ENCODE measurements at places on chromosomes 5 and 9.

- no peak overlapping the region for H3K27ac ChIP-seq
- no peaks in the 10 kb centered on the region for H3K4me1 ChIP-seq
- DNase-seq: no peak
- no peak overlapping the region for H3K4me3 ChIP-seq
These were observed 14.5 kb downstream of the EDIL3 start for GRCh38 chr5:84370176-84370575.

DNA sequence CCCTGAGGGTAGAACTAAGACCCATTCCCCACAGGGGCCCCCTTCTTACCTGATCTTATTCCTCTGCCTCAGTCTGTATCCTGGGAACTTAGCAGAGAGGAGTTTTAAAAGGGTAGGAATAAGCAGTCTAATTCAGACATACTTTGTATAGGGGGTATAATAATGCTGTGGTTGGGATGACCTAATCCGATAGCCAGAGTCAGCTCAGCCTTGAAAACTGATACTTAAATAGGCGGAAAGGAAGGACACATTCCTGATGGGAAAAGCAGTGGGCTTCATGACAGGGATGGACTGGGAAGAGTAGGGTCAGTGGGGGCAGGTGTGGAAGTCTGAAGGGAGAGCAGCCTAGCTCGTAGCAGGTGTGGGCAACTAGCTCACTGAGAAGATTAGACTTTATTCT is 52.2 kb upstream of the TESK1 start:
- no peaks in the 10 kb centered on the region for H3K27me3 ChIP-seq
- H3K4me1 ChIP-seq: peaks cover 27% of the 10 kb centered on the region
- no peak overlapping the region for H3K4me3 ChIP-seq
- H3K36me3 ChIP-seq: peaks cover 3% of the 10 kb centered on the region
- DNase-seq: no peak

DNA sequence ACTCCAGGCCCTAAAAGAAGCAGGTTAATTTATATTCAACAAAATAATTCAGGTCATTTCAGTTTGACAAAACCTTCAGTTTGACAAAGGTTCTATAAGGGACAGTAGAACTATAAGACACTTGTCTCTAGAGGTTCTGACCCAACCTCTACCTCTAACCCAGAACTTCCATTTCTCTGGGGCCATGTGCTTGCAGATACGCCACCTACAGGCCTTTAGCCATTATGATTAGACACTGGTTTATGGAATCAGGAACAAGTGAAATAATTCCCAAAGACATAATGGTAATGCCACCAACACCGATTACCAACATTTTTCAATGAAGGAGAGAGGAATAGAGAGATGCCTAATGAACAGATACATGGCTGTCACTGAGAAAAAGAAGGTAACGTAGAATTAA is 733.9 kb downstream of the PRELID2 start:
- no peaks in the 10 kb centered on the region for H3K27me3 ChIP-seq
- H3K27ac ChIP-seq: no peak overlapping the region
- no peaks in the 10 kb centered on the region for H3K36me3 ChIP-seq
- no peaks in the 10 kb centered on the region for H3K4me1 ChIP-seq
- no peak overlapping the region for H3K4me3 ChIP-seq
- DNase-seq: no peak

DNA sequence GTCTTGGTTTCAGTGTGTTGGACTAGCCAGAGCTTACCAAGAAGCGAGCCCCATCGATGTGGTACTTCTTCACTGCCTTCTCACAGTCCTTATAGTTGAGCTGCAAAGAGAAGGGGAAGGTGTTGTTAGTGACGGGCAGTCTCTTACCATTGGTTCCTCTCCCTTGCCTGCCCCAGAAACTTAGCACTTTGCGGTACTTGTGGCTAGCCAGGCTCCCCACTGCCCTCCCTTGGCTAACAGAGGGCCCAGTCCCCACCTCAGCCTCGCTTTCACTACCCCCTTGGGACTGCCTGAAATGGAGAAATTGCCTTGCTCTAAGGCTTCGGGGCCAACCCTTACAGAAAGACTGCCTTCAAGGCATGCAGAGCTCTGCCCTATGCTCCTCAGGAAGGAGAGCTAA is 4.3 kb downstream of the LCP2 start:
- H3K4me3 ChIP-seq: no peak overlapping the region
- H3K27me3 ChIP-seq: no peaks in the 10 kb centered on the region
- no peak for DNase-seq
- H3K36me3 ChIP-seq: no peaks in the 10 kb centered on the region

DNA sequence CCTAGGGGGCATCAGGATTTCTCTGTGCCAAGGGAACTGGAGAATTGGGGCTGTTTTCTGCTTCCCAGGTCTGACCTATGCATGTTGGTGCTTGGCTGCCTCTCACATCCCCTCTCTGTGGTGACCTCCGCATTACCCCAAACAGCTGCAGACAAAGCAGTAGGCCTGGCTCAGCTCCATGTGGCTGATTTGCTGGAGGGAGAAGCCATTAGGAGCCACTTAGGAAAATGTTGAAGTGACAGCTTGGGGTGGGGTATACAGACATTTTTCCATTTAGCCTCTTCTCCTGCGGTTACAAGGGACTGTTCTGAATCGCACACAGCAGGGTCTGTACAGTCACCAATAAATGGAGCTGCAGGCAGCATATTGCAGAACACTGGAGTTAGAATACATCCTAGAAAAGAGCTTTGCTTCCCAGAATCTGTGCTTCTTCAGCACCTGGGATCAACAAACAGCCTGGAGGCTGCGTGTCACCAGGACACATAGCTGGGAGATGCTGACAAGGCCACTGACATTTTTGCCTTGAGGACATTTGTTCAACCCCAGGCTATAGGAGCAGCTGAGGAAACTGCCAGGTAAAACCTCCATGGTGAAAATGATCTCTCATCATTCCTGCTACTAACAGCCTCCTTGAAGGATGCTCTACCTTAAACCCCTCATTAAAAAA is 335.3 kb downstream of the DIRAS2 start:
- H3K36me3 ChIP-seq: no peaks in the 10 kb centered on the region
- no peak overlapping the region for H3K27ac ChIP-seq
- DNase-seq: no peak
- H3K4me3 ChIP-seq: no peak overlapping the region
- no peaks in the 10 kb centered on the region for H3K4me1 ChIP-seq

DNA sequence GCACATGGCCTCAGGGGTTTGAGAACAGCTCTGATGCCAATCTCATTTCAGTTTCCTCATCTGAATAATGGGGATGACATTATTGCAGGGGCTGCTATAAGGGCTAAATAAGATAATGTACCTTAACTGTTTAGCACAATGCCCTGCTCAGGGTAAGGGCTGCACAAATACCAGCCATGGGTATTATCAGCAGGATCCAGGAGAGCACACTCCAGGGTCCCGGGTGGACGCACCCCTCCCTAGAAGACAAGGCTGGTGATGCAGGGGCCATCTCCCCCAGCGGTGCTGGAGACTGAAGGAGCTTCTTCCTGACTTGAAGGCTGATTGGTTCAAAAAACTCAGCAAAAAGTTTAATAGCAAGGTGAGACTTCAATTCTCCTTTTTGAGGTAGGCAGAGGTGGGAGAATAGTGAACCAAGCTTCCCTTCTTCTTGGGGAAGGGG is 2.7 kb upstream of the CXXC5 start:
- H3K4me3 ChIP-seq: no peak overlapping the region
- H3K36me3 ChIP-seq: no peaks in the 10 kb centered on the region
- H3K27ac ChIP-seq: no peak overlapping the region

DNA sequence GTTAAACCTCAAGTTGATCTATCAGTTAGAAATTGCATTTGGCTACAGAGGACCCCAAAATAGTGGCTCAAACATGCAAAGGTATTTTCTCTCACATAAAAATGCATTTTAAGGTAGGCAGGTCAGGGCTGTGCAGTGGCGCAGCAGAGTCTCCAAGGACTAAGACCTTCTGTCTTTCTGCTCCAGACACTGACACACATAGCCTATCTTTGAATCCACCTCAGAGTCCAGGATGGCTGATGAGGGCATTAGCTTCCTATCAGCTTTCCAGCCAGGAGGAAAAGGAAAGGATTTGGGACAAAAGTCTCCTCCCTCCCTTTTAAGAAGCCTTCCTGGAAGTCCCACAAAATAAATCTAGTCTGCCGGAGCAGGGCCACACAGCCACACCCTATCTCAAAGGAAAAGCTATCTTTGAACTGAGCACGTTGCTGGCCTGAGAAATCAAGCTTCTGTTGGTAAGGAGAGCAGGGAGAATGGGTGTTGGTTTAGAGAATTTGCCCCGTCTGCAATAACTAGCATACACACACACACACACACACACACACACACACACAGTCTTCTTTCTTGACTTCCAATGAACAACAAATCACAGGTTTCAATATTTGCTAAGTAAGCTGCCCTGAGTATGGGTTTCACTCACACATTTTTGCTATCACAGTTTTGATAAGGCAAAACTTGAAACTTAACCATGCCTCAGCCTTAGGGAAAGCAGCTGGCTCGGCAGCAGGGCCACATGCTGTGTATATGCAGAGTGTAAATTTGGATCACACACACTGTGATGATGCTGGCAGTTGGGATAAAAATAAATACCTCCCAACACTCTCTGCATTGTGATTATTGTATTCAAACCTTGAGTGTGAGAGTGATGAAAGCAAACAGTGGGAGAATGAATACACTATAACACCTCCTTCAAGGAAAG is 116.6 kb upstream of the MAP3K1 start:
- H3K27ac ChIP-seq: no peak overlapping the region
- no peaks in the 10 kb centered on the region for H3K27me3 ChIP-seq
- DNase-seq: no peak
- H3K4me1 ChIP-seq: no peaks in the 10 kb centered on the region

DNA sequence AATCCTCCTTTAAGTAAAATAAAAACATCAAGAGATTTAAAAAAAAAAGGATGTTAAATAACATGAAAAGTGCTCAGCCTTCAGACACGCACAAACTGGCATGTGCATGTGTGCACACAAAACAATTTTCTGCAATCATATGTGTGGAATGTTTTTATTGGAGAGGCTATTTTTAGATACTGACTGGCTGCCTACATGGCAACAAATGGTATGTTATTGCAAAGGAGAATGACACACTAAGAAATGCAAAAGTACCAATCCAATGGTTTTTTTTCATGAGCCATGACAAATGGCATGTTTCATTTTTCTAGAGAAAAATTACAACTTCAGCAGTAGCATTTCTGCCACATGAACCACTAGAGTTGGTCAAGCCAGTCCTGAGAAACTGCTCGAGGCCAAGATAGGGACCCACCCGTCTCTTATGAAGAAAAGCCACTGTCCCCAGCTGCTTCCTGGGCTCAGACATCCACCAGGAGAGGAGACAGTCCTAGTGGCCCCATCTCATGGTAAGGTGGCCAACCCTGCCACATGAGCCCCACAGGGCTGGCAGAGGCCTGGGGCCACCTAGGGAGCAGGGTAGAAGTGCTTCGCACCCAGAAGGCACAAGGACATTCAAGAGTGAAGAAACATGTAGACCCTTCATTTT is 116.4 kb downstream of the MYO10 start:
- H3K27ac ChIP-seq: peak overlapping the region; percentile 56
- H3K4me1 ChIP-seq: no peaks in the 10 kb centered on the region
- DNase-seq: no peak
- no peaks in the 10 kb centered on the region for H3K36me3 ChIP-seq
- no peak overlapping the region for H3K4me3 ChIP-seq

- H3K4me1 ChIP-seq: no peaks in the 10 kb centered on the region
- no peaks in the 10 kb centered on the region for H3K36me3 ChIP-seq
- peak; percentile 45 for DNase-seq
These were observed 180.3 kb downstream of the C9orf152 start for GRCh38 chr9:110027671-110028081.

DNA sequence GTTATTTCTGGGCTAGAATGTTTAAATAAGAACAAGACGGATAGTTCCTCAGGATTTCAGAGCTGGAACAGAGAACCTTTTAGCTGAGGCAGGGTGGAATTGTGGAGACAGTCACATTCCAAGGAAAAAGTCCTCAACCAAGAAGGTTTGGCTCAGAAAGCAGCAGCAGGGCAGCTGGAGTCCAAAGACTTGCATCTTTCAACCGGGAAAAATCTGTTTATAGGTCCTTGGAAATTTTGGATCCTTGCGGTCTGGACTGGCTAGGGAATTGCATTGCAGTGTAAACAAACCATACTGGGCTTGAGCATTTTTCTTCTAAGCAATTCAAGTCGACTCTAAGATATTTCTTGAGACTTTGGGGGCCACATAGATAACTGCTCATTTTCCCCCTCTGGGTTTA is 40.8 kb upstream of the HMHB1 start:
- no peaks in the 10 kb centered on the region for H3K4me1 ChIP-seq
- no peak overlapping the region for H3K4me3 ChIP-seq
- no peak for DNase-seq
- H3K27me3 ChIP-seq: no peaks in the 10 kb centered on the region
- H3K36me3 ChIP-seq: no peaks in the 10 kb centered on the region

- peaks cover 2% of the 10 kb centered on the region for H3K4me1 ChIP-seq
- no peak overlapping the region for H3K27ac ChIP-seq
- no peaks in the 10 kb centered on the region for H3K27me3 ChIP-seq
- H3K36me3 ChIP-seq: no peaks in the 10 kb centered on the region
- H3K4me3 ChIP-seq: no peak overlapping the region
- peak; percentile 79 for DNase-seq
These were observed 45.6 kb downstream of the FOXI1 start for GRCh38 chr5:170151097-170151831.

GRCh38 chr9:134695144-134695543 is 53.5 kb downstream of the COL5A1 start:
- no peaks in the 10 kb centered on the region for H3K36me3 ChIP-seq
- DNase-seq: no peak
- no peaks in the 10 kb centered on the region for H3K4me1 ChIP-seq
- no peaks in the 10 kb centered on the region for H3K27me3 ChIP-seq
- no peak overlapping the region for H3K4me3 ChIP-seq

GRCh38 chr5:1244976-1245375 is 19.8 kb downstream of the SLC6A18 start:
- no peaks in the 10 kb centered on the region for H3K4me1 ChIP-seq
- no peak overlapping the region for H3K27ac ChIP-seq
- no peaks in the 10 kb centered on the region for H3K27me3 ChIP-seq
- DNase-seq: no peak

GRCh38 chr9:96871176-96871575 is 16.9 kb upstream of the ZNF782 start:
- peaks cover under 1% of the 10 kb centered on the region for H3K27me3 ChIP-seq
- H3K4me1 ChIP-seq: no peaks in the 10 kb centered on the region
- no peak for DNase-seq
- H3K27ac ChIP-seq: no peak overlapping the region
- no peaks in the 10 kb centered on the region for H3K36me3 ChIP-seq
- H3K4me3 ChIP-seq: no peak overlapping the region

DNA sequence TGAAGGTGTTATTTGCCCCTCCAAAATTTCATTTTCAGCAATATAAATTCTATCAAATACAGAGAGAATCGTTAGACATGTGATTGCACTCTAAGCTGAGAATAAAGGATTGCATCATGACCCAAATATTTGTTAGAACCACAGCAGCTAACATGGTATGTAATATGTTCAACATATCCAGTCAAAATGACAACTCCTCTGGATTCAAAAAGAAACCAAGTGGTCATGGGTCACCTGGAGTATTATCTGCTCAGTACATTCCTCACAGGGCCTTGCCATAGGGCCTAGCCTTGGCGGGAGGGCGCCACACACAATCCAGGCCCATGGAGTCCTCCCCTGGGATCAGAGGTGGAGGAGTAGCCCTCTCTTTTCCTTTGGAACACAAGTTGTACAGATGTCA is 179.2 kb downstream of the HSD17B3 start:
- no peaks in the 10 kb centered on the region for H3K27me3 ChIP-seq
- H3K4me3 ChIP-seq: no peak overlapping the region
- no peaks in the 10 kb centered on the region for H3K4me1 ChIP-seq
- DNase-seq: no peak

- H3K27me3 ChIP-seq: no peaks in the 10 kb centered on the region
- no peak for DNase-seq
- no peaks in the 10 kb centered on the region for H3K36me3 ChIP-seq
- peaks cover 4% of the 10 kb centered on the region for H3K4me1 ChIP-seq
- H3K4me3 ChIP-seq: no peak overlapping the region
These were observed 58.4 kb upstream of the IL17B start for GRCh38 chr5:149437391-149438040.

GRCh38 chr9:15294604-15295003 is 12.4 kb downstream of the TTC39B start:
- DNase-seq: no peak
- H3K27me3 ChIP-seq: no peaks in the 10 kb centered on the region
- H3K36me3 ChIP-seq: no peaks in the 10 kb centered on the region
